ENCODE measurements at places on chromosomes 7 and 10. TPM values are rescaled to one million over a fixed set of nuclear protein-coding genes. Genes with fewer than 3 reads are reported as not detected.

PTF1A gene
- not detected for total RNA-seq

- peak; percentile 18 for DNase-seq
Observed at GRCh38 chr7:44845451-44845850, 2.4 kb downstream of the H2AZ2 start.

DNA sequence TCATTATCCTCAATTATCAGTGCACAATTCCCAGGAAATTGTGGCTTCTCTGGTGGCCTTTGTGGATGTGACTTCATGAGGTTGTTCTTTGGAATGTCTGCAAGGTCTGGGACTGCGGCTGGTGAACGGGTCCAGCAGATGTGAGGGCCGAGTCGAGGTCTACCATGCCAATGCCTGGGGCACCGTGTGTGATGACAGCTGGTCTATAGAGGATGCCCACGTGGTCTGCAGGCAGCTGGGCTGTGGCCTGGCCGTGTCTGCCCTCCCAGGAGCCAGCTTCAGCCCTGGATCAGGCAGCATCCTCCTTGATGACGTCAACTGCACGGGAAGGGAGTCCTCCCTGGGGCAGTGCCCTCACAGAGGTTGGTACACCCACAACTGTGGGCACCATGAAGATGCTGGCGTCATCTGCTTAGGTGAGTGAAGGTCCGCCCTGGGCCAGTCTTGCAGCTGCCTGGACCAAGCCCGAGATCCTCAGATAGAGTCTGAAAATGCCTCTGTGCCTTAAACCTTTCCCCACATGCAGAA, 46.9 kb downstream of the CUZD1 start:
- DNase-seq, result no peak

SLC12A9 gene
- total RNA-seq, result 68.7 TPM

HECW1 gene
- not detected for total RNA-seq

GRCh38 chr10:48449501-48450232, 143.2 kb downstream of the MAPK8 start:
- no peak for DNase-seq

- DNase-seq, result no peak
Observed at GRCh38 chr7:67990716-67991115, 994.1 kb downstream of the TYW1 start.

GRCh38 chr10:120423431-120424197, 33.4 kb upstream of the PLPP4 start:
- peak; percentile 74 for DNase-seq

DUSP5 gene
- total RNA-seq, result 27.8 TPM

GRCh38 chr10:124568339-124568738, 106.7 kb downstream of the LHPP start:
- no peak for DNase-seq

GRCh38 chr7:124956160-124956559, 26.5 kb upstream of the POT1 start:
- DNase-seq, result no peak

- DNase-seq, result no peak
Observed at GRCh38 chr10:121481180-121481579, 117.1 kb downstream of the FGFR2 start.

MMP21 gene
- total RNA-seq, result not detected

TRIM74 gene
- total RNA-seq, result not detected

CCDC172 gene
- not detected for total RNA-seq

DNA sequence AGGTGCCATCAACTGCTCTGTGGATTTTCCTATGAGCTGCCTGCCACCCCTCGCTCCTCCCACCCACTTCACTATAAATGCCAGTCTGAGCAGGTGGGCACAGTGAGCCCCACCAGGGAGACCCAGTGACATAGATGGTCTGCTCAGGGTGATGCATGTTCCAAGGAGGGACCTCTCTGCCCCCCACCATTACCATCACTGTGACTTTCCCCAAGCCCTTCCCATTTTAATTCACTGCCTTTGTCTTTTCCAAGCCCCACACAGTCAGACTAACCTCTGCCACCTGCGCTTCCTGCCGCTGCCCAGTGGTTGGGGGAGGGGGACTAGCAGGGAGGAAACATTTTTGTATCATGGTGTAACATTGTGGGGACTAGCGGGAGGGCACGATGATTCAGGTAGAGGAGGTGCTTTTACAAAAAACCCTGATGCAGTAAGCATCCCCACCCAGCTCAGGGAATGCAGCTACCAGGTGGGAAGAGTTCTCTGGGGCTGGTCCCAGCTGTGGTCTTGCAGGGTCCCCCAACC, 24.6 kb downstream of the PRSS2 start:
- DNase-seq, result no peak

GRCh38 chr10:56679578-56679977, 318.5 kb upstream of the ZWINT start:
- no peak for DNase-seq

- DNase-seq, result no peak
Observed at GRCh38 chr7:28940741-28941384, 17.3 kb downstream of the TRIL start.

GRCh38 chr7:21617916-21618390, 75.1 kb downstream of the DNAH11 start:
- DNase-seq, result peak; percentile 47

DNA sequence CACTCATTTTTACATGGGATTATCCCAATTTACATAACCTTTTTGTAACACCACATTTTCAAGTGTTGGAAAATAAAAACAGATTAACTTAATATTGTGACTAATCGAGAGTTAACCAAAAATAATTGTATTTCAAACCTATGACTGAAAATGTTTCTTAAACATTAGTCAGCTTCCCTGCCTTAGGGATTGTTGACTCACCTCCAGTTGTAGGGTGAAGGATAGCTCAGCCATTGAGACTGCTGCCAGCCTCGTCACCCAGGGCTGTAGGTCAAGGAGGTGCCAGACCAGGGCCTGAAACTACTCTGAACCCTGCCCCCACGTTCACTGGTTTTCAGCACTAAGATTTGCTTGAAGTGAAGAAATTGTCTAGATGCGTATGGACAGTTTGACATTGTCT, 351.2 kb downstream of the GFRA1 start:
- no peak for DNase-seq

DNA sequence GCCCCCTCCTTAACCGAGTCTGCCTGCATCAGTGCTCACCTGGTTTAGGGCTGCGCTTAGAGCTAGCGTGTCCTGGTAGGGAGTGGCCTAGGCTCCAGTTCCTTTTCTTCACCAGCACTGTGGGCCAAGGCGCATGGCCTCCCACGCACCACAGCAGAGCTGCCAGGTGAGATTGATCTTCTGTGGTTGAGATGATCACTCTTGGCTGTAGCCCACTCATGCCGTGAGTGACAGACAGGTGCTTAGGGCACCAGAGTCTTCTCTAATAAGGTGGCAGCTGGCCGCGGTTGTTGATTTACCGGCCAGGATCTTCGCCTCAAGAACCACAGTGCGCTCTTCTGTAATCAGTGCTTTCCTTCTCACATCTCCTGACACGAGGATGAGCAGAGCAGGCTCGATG, 157.2 kb upstream of the INSYN2A start:
- no peak for DNase-seq

GRCh38 chr10:3902054-3902808, 117.2 kb upstream of the KLF6 start:
- DNase-seq, result peak; percentile 57

GRCh38 chr10:110420401-110421193, 77.1 kb upstream of the DUSP5 start:
- DNase-seq, result peak; percentile 86

- DNase-seq, result no peak
Observed at GRCh38 chr7:50690541-50691011, 92.1 kb downstream of the GRB10 start.
